Kidney (tissue), 22 donors: ENCODE measurements at places on chromosomes 3 and 15. TPM values are rescaled to one million over a fixed set of nuclear protein-coding genes. Genes with fewer than 3 reads are reported as not detected.

GRCh38 chr15:70910958-70911357 is 18.3 kb downstream of the LRRC49 start:
- DNase-seq: no peak

DNA sequence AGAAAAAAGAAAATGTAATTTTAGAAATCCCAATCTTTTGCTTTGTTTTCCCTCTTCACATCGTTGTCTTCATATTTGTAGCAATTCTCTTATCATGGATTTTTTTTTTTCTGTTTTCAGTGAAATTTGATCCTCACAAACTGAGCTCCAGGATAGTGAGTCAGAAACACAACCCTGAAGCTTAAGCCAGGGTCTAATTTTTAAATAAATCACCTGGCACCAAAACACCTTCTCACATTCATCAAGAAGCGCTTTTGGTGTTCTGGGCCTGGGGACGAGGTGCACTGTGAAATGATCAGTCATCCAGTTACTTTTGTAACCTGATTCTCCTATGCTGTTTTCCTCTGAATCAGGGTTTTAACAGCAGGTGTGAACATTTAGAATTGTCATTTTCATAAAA is 87.7 kb downstream of the REC114 start:
- peak; percentile 7 for DNase-seq

GRCh38 chr15:91049378-91050127 is 27.2 kb upstream of the VPS33B start:
- DNase-seq: peak; percentile 78

GRCh38 chr3:102248981-102249705 is 185.7 kb upstream of the ZPLD1 start:
- no peak for DNase-seq

Gene SLC24A1
- total RNA-seq: 18.9 TPM
